ENCODE measurements at places on chromosomes 4 and X. TPM values are rescaled to one million over a fixed set of nuclear protein-coding genes. Genes with fewer than 3 reads are reported as not detected.

Gene HSFX3
- not detected for total RNA-seq

Gene CT45A6
- total RNA-seq, result not detected

Gene LINC00632
- total RNA-seq, result 1.6 TPM

Gene CDX4
- total RNA-seq, result not detected

Gene LUZP4
- not detected for total RNA-seq

Gene BGN
- total RNA-seq, result not detected

Gene SATL1
- not detected for total RNA-seq

Gene P2RY8
- total RNA-seq, result 0.06 TPM

Gene DGKK
- not detected for total RNA-seq

Gene LETM1
- total RNA-seq, result 26.1 TPM

Gene TEX13C
- total RNA-seq, result not detected

Gene MAMLD1
- 6.4 TPM for total RNA-seq

Gene FOXR2
- not detected for total RNA-seq

Gene C4orf51
- not detected for total RNA-seq

Gene SPANXN3
- total RNA-seq, result not detected

Gene FHDC1
- total RNA-seq, result 0.93 TPM

Gene TCEAL2
- total RNA-seq, result not detected

Gene G6PD
- total RNA-seq, result 1,430 TPM

Gene TAF1
- 12.5 TPM for total RNA-seq

Gene IL2RG
- 0.11 TPM for total RNA-seq

Gene LEF1
- total RNA-seq, result 0.11 TPM

Gene CT47B1
- total RNA-seq, result not detected

Data from A549 treated with AZD2906 at 1 μM for 4 hours (cell line).